ENCODE measurements at places on chromosomes 7 and 10.

DNA sequence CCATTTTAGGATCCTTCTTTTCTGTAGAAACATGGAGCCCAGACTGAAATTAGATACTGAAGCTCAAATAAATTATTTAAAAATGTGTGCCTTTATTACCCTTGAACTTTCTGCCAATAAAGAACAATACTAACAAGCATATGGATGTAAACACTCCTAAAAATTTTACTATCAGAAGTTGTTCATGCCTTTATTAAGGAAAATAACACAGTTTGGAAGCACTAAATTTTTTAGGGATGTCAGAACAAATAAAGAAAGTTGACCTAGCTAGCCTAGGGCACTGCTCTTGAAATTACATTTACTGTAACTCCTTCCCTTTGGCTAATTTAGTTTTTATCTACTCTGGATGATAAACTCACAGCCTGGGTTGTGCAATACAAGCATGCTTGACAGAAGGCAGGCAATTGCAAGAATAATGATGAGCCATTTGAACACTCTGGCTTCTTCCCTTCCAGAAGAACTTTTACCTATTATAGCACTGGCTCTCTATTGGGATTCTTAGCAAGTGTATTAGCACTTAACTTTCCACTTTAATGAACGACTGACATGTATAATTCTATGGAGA, 351.7 kb upstream of the C7orf33 start:
- no peak for DNase-seq

GRCh38 chr10:9111976-9112375, 1057.5 kb downstream of the GATA3 start:
- no peak for DNase-seq

- peak; percentile 35 for DNase-seq
These were observed 23.0 kb upstream of the GRID1 start for GRCh38 chr10:86389441-86390193.

GRCh38 chr10:70174058-70174741, 3.9 kb upstream of the SAR1A start:
- DNase-seq: no peak

- no peak for DNase-seq
These were observed 6.5 kb downstream of the TSPAN14 start for GRCh38 chr10:80460399-80461207.

DNA sequence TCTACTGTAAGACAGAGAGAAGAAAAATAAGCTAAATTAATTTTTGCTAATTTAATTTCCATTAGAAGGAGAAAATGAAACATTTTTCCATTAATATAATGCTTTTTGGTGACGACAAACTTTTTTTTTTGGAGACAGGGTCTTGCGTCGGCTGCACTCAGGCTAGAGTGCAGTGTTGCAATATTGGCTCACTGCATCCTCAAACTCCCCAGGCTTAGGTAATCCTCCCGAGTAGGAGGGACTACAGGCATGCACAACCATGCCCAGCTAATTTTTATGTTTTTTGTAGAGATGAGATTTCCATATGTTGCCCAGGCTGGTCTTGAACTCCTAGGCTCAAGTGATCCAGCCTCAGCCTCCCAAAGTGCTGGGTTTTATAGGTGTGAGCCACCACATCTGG, 229.8 kb upstream of the LRRN3 start:
- no peak for DNase-seq

DNA sequence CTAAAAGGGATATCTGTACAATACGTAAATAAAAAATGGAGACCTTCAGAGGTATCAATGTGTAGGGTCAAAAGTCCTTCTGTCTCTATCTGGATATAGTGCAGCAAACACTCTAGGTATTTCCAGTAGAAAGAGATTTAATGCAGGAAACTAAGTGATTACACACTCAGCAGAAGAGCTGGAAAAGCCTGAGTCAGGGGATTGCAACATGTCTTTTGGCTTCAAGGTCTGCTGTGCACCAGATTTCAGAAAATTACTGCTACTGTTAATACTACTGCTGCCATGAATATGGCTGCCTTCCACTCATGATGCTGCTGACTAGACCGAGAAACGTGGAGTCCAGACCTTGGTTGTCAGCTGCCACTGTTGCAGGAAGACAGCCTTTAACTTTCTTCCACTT, 94.9 kb upstream of the DLX6 start:
- no peak for DNase-seq

DNA sequence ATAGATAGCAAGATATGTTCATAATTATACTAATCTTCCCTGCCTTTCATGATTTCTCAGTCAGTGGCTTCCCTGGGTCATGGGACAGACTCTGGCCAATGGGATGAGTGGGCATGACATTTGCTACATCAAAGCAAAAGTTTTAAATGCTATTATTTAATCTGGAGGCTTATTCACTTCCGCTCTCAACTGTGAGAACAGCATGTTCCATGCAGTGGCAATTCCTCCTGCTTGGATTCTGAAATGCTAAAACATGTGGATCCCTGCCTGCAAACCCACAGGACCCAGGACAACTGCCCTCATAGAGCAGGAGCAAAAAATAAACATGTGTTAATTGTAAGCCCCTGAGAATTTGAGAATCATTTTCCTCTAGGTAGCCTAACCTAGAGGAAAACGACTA, 1412.4 kb upstream of the CELF2 start:
- DNase-seq: no peak

DNA sequence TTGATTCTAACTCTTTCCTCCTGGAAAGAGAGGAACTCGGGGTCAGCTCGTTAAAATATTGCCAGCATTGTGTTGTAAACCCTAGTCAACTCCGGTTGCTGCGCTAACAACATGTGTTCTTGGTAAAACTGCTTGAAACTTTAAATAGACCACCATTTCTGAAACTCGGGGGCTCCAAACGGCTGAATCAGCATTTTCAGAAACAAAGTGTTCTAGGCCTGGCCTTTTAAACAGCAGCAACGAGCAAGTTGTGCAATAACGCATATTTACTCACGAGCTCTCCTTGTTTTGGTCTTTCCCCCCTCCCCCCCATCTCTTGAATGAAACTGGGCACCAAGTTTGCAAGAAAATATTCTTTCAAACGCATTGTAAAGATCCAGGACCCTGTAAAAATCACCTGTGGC, 9.2 kb upstream of the GRB10 start:
- no peak for DNase-seq

DNA sequence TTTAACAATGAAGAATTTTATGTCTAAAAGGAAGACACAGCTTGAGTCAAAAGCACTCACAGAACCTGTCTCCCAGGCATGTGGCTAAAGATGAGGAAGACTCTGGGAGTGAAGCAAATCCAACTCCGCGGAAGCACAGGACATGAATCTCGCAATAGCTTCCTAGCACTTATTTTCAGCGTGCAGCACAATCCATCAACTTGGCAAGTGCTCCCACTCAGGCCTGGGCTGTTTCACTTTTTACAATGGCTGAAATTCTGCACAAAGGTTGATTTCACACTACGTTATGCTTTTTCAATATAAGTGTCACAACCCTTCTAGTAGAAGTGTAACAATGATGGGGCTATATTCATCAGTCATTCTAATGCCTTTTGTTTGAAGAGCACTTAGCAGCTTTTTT, 180.2 kb downstream of the XPNPEP1 start:
- DNase-seq: no peak

DNA sequence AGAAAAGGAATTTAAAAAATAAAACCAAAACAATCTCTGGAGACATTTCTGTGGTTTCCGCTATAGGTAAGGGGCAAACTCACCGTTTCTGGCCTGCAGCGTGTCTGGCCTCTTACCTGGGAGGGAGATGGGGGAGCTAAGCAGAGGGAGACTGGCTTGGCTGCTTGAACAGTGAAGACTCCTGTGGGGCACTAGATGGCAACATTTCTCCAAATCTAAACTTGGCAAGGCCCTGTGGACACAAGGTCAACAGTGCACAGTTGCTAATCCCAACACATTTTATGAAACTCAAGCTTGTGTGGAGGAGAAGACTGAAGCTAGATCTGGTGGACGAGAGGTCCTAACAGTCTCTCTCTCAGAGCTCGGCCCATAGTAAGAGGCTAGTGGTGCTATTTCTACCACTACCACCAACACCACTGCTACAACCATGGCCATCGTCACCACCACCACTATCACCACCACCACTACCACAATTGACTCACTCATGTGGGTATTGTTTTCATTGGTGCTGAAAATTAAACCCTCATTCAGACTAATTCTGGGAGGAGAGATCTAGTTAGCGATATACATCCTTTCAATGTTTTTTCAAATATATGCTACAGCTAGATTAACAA, 28.4 kb upstream of the CDHR3 start:
- no peak for DNase-seq

DNA sequence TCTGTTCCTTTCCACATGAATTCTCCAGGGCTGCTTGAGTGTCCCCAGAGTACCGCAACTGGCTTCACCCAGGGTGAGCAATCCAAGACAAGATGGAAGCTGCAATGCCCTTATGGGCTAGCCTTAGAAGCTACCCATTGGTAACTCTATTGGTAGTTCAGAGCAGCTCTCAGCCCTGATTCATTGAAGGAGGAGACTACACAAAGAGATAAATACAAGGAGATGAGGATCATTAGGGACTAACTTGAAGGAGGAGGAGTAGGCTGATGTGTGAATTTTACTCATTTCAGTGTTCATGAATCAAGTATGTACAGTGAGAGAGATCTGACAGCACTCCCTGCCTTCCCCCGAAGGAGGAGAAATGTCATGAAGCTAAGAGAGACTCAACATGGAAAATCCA, 124.0 kb downstream of the REEP3 start:
- DNase-seq: no peak

GRCh38 chr7:86733783-86734182, 90.1 kb downstream of the GRM3 start:
- DNase-seq: no peak

GRCh38 chr10:50540069-50540825, 83.5 kb downstream of the SGMS1 start:
- DNase-seq: peak; percentile 61

- DNase-seq: no peak
These were observed 667.8 kb downstream of the PCDH15 start for GRCh38 chr10:54133203-54133602.

- DNase-seq: no peak
These were observed 54.7 kb upstream of the NPTX2 start for GRCh38 chr7:98562381-98562823.

DNA sequence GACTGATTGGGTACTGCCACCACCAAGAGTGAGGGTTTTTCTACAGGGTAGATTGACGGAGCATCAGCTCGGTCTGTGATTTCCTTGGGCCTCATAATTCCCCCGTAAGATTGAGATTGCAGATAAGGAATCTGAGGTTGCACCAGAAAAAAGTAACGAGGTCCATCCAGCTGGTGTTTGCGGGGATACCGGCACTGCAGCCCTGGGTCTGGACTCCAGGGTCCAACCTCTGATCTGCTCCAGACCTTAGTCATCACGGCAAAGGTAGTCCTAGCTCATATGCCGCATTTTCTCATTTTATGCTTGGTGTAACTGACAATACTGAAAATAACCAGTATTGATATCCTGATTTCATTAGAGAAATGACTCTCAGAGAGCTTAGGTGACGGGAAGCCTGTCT, 3.9 kb downstream of the CARD11 start:
- DNase-seq: no peak

DNA sequence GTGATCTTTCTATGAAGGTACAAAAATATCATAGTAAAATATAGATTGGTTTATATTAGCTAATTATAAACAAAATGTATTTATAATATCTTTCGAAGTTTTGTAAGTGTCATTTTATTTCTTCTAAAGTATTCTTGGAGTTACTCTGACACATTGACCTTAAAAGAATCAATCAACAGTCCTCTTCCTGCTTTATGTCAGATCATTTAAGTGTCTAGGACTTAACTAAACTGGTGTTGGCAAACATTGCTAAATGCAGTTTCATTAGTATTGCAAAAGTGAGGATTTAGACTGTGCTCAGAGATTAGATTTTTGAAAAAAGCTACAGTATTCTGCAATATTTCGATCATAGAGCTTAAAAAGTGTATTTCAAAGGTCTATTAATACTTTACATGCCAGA, 10.3 kb downstream of the GLCCI1 start:
- DNase-seq: no peak

GRCh38 chr10:114626841-114627240, 31.2 kb downstream of the ABLIM1 start:
- no peak for DNase-seq

DNA sequence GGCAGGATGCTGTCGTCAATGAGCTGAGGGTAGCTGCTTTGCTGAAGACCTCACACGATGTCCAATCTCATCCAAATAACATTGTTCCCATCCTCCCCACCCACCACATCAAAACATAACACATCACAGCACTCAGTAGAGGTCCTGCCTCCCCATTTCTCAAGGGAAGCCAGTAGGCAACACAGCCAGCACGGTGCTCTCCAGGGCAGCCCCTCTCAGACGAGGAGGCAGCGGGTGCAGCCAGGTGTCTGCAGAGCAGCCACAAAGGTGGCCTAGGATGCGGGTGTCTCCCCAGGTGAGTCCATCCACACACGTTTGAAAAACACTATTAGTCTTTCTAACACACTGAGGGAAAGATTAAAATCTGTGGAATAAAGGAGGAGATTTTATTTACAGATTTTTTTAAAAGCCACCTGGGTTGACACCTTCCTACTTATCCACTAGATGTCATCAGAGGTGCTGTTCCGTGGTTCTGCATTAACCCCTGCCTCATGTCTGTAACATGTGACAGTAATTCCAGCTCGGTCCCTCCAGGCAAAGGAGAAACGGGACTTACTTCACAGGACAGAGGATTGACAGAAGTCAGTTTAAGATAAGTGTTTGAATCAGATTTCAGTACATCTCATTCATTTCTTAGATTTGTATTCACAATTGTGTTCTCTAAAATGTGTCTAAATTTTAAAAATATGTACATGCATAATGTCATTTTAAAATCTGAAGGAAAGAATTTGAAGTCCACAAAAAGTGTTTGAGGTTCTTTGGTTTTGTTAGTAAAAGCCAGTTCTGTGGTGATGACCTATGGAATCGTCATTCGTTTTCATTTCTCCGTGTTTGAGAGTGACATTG, 68.0 kb downstream of the LANCL2 start:
- no peak for DNase-seq

- peak; percentile 23 for DNase-seq
These were observed 9.6 kb upstream of the EIF3A start for GRCh38 chr10:119090026-119090795.

GRCh38 chr7:123635551-123636359, 19.9 kb upstream of the LMOD2 start:
- DNase-seq: no peak

DNA sequence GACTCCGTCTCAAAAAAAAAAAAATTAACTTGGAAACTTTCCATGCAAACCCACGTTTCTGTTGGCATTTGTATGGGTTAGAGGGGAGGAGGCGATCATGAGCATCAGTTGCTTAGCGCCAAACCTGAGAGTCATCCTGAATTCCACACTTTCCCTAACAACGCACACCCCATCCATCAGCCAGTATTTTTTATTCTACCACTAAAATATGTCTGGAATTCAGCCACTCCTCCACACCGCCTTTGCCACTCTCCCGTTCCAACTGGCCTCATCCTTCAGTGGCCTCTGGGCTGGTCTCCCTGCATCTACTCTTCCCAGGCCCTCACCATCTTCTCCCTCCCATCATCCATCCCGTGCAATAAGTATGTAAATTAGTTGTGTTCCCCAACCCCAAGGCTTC, 4.7 kb upstream of the LMBR1 start:
- no peak for DNase-seq

DNA sequence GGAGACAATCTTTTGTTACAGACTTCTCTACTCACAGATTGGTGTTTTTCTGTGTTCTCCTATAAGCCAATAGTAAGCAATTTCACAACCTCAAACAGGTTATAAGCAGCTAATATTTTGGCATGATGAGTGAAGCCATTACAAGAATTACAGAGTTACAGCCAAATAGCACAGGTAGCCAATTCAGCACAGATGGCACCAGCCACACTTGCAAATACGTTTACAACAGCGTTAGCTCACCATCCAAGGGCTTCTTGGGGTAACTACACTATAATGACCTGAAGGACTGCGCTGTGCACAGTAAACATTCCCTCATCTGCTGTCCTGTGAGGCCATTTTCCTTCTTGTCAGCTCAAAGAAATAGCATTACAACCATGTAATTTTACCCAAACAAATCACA, 428.6 kb downstream of the TCERG1L start:
- DNase-seq: no peak

Data from stimulated activated CD4-positive, alpha-beta T cell treated with anti-CD3 and anti-CD28 coated beads, Interleukin-2, amount 100 ng/mL, for 24 hours (primary cell).